ENCODE measurements at places on chromosomes 16 and 17.

- DNase-seq = no peak
Observed at GRCh38 chr16:48963306-48963705, 318.3 kb downstream of the CBLN1 start.

- no peak for DNase-seq
Observed at GRCh38 chr17:11238705-11239104, 2.3 kb upstream of the SHISA6 start.

- DNase-seq = no peak
Observed at GRCh38 chr17:74798239-74798707, 22.1 kb upstream of the NAT9 start.

- no peak for DNase-seq
Observed at GRCh38 chr17:78882540-78883088, 20.4 kb downstream of the CEP295NL start.

DNA sequence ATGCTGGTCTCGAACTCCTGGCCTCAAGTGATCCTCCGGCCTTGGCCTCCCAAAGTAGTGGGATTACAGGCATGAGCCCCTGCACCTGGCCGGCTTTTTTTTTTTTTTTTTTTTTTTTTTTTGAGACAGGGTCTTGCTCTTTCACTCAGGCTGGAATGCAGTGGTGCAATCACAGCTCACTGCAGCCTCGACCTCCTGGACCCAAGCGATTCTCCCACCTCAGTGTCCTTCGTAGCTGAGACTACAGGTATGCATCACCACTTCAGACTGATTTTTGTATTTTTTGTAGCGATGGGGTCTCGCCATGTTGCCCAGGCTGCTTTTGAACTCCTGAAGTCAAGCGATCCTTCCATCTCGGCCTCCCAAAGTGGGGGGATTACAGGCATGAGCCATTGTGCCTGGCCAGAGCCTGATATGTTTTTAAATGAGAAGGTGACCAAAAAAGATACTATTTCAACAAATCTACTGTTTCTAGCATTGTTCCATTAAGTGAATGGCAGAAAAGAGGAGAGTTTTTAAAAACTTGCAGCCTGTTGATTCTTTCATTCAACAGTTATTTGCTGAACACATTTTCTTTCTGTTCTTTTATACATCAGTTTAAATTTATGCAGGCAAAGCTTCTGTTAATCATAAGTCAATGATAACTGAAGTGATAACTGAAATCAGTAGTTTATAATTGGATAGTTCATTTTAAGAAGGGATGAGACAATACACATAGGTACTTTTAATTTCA, 3.2 kb upstream of the SRSF1 start:
- no peak for DNase-seq

GRCh38 chr16:72836181-72836580, 211.7 kb downstream of the ZFHX3 start:
- no peak for DNase-seq

- DNase-seq = peak; percentile 69
Observed at GRCh38 chr16:2008631-2009163, 924 bp downstream of the ZNF598 start.

GRCh38 chr17:76014100-76014924, 12.8 kb downstream of the EVPL start:
- peak; percentile 86 for DNase-seq

DNA sequence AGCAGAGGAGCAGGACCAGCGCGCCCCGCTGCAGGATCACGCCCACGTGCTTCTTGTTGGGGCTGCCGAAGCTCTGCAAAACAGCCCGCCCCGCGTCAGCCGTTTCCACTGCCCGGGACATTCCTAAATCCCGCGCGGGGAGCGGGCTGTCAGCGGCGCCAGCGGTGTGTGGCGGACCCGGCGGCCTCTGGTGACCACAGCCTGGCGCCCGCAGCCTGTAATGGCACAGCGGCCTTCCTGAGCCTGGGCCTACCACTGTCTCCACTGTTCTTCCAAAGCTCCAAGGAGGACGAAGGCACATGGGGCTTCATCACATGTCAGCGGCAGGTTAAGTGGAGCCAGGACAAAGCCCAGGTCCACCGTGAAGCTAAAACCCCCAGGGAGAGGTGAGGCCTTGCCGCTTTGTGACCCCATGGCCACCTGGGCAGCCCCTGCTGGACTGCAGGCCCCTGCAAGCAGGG, 2.5 kb downstream of the SLC47A2 start:
- no peak for DNase-seq
